ENCODE measurements at places on chromosomes 12 and 14. TPM values are rescaled to one million over a fixed set of nuclear protein-coding genes. Genes with fewer than 3 reads are reported as not detected.

Gene SIX4
- total RNA-seq = 2.6 TPM

Gene NAV3
- total RNA-seq = 4.3 TPM

Gene B4GALNT1
- total RNA-seq = 1.4 TPM

Gene FAM90A1
- total RNA-seq = not detected

Gene ETNK1
- total RNA-seq = 35.4 TPM

Gene CMA1
- total RNA-seq = not detected

Gene XPOT
- 69.1 TPM for total RNA-seq

Gene TSPAN11
- total RNA-seq = 1.7 TPM

Gene MYH6
- total RNA-seq = not detected

Gene SSTR1
- 5.8 TPM for total RNA-seq

Gene SIX6
- 1.2 TPM for total RNA-seq

Gene TAS2R7
- total RNA-seq = 2.9 TPM

Gene PPP4R4
- 0.72 TPM for total RNA-seq

Gene KLHDC1
- 36.8 TPM for total RNA-seq

Gene PXMP2
- total RNA-seq = 36.6 TPM

Gene ABCC9
- 37.1 TPM for total RNA-seq

Gene CCDC177
- 0.72 TPM for total RNA-seq

Gene TAS2R31
- 32.5 TPM for total RNA-seq

Gene SLC41A2
- total RNA-seq = 17.3 TPM

Gene ACSM4
- total RNA-seq = not detected

Gene LYZ
- 16.4 TPM for total RNA-seq

Gene KRT77
- total RNA-seq = 0.96 TPM

Gene SLC6A13
- total RNA-seq = 11.1 TPM

Gene PUS7L
- total RNA-seq = 39.2 TPM

Gene TSPAN19
- 3.4 TPM for total RNA-seq

Gene ZNF891
- total RNA-seq = 9.1 TPM

Gene CLEC1A
- total RNA-seq = 3.1 TPM

Gene TEDC1
- total RNA-seq = 15.4 TPM

Gene LRP1-AS
- total RNA-seq = 1.2 TPM

Gene A2M
- total RNA-seq = 124 TPM

Gene RD3L
- total RNA-seq = not detected

Gene AQP2
- 0.24 TPM for total RNA-seq

Gene LRRK2
- total RNA-seq = 14.4 TPM

Gene SYCP3
- 5.5 TPM for total RNA-seq

Gene OTUB2
- 1.9 TPM for total RNA-seq

Gene PLCZ1
- total RNA-seq = 21.7 TPM

Gene GLIPR1
- total RNA-seq = 43.1 TPM

Gene SOAT2
- not detected for total RNA-seq

Gene NOP9
- total RNA-seq = 12.5 TPM

Gene BCL2L14
- 9.4 TPM for total RNA-seq
